Naive thymus-derived CD8-positive, alpha-beta T cell (primary cell): ENCODE measurements at places on chromosomes 16 and 17. TPM values are rescaled to one million over a fixed set of nuclear protein-coding genes. Genes with fewer than 3 reads are reported as not detected.

TNK1 gene
- 7.6 TPM for polyA plus RNA-seq

IKZF3 gene
- polyA plus RNA-seq = 59.2 TPM

CCDC78 gene
- not detected for polyA plus RNA-seq

FCSK gene
- 4.5 TPM for polyA plus RNA-seq

TAC4 gene
- polyA plus RNA-seq = not detected

TNFRSF13B gene
- not detected for polyA plus RNA-seq

IL21R gene
- 33.9 TPM for polyA plus RNA-seq

XAF1 gene
- 19.7 TPM for polyA plus RNA-seq

DGKE gene
- 3.8 TPM for polyA plus RNA-seq

CMTM2 gene
- polyA plus RNA-seq = not detected

JPT1 gene
- 76.6 TPM for polyA plus RNA-seq

CCDC200 gene
- polyA plus RNA-seq = 0.73 TPM

PRCD gene
- polyA plus RNA-seq = 11.4 TPM

DLX4 gene
- polyA plus RNA-seq = 0.11 TPM

RGS9 gene
- polyA plus RNA-seq = 6.3 TPM

ZP2 gene
- polyA plus RNA-seq = not detected

CBX2 gene
- polyA plus RNA-seq = 0.46 TPM

CTRB2 gene
- not detected for polyA plus RNA-seq

OR1F1 gene
- polyA plus RNA-seq = not detected

MEIOC gene
- polyA plus RNA-seq = 0.34 TPM

NPIPB13 gene
- polyA plus RNA-seq = 0.22 TPM

KCNH4 gene
- polyA plus RNA-seq = not detected

ATP2C2 gene
- polyA plus RNA-seq = not detected

ALOX15 gene
- polyA plus RNA-seq = not detected

RNF227 gene
- polyA plus RNA-seq = 0.65 TPM

SHISA6 gene
- polyA plus RNA-seq = not detected

DVL2 gene
- polyA plus RNA-seq = 19.3 TPM

UNC13D gene
- 78.0 TPM for polyA plus RNA-seq

RPS6KB1 gene
- polyA plus RNA-seq = 22.7 TPM

CACNA1H gene
- 0.95 TPM for polyA plus RNA-seq
